ENCODE measurements at places on chromosomes 13 and 19.

GRCh38 chr19:15357906-15358305 lies 21.7 kb downstream of the AKAP8 start:
- DNase-seq, result no peak

DNA sequence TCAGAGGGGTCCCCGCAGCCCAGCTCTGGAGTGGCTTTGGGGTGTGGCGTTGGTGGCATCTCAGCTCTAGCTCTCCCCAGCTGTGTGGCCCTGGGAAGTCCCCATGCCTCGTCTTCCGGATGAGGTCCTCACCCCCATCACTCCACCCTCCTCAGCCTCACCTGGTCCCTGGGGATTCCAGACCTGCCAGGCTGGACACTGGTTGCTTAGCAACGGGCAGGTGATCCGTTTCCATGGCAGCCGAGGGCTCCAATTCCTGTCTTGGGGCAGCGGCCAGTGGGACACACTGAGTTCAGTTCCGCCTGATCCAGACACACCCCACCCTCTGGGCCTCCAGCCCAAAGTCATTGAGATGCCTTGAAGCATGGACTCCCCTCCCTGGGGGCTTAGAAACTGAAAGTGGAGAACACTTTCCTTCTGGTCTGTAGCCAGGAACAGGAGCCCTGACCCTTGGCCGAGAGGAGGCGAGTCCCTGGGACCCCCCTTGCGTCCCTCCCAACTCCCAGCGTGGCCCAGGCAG lies 7.7 kb upstream of the MISP start:
- no peak for DNase-seq

DNA sequence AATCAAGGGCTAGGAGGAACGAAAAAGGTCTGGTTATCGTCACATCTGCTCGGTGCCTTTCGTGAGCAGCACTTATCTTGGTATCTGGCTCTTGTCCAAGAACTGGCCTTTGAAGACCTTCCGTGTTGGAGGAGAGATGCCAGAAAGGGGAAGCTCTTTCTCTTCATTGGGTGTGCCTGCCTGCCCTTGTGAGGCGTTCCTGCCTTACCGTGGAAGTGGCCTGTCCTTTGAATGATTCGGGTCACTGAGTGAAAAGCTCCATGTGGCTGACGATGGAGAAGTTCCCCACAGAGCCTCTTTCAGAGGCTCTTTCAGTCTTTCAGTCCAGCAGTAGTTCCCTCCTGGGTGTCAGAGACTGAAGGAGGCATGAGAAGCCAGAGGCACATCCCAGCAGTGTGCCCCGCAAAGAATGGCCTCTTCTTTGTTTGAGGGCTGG lies 121.5 kb upstream of the SLC10A2 start:
- DNase-seq, result no peak

DNA sequence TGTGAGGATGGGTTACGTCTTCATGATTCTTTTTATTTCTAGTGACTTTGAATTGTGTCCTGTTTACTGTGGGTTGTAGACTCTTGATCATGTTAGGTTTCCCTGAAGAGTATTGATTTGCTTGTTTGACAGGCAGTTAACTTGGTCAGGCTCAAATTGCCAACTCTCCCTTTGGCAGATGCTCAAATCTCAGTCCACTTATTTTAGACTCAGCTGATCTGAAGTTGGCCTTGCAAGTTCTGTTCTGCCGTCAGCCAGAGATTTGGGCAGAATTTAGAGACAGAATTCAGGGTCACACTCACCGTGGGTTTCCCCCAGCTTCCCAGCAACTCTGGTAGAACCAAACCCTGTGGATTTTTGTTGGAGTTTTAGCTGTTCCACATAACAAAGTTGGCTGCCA lies 71.6 kb upstream of the TEX29 start:
- DNase-seq, result no peak

DNA sequence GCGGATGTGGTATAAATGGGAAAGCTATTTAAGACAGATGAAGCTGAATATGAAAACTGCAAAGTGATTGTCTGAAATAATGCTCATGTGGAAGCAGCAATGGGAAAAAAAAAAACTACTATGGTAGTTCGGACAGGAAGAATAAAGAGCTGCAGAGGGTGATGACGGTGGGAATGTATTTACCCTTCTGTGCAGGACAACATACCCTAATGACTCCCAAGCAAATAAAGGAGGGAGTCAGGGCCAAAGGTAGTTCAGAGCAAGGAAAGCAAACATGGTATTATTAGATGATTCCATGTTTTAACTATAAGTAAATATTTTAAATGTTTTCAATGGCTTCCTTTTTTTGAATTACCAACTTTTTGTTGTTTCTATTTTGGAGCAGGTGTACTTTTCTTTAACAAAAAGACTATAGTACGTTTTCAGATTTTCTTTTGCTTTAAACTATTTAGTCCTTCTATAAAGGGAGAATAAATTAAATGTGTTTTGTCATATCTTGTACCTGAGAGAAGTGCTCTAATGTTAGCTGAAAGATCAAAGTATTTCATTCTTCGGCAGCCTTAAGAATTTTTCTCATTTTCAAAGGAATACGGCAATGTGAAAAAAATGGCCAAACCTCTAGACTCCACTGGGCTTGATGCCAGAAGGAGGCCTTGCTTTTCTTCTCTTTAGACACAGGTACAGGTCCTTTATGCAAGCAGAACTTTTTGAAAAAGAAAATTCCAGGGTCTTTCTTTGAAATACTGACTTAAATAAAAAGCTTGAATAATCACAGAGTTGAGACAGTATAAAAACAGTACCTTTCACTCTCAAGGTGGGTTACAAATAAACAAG lies 67.8 kb upstream of the ZDHHC20 start:
- DNase-seq, result no peak

GRCh38 chr13:44068737-44069136 lies 189.0 kb downstream of the LACC1 start:
- DNase-seq, result no peak

DNA sequence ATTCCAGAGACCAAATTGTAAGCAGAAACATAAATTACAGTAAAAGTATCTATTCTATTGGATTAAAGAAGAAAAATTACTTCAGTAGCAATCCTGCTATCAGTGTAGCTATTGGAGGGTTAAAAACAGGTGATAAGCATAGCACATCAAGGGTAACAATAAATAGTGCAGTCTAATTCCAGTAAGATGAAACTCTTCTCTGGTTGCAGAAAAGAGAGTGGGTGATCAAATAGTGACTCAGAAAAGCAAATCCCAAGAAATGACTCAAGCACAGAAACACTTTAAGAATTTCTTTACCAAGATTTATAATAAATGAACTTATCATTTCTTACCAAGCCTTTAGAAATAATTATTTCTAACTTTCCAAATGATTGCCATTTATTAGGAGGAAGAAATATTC lies 135.7 kb downstream of the LMO7 start:
- DNase-seq, result no peak

DNA sequence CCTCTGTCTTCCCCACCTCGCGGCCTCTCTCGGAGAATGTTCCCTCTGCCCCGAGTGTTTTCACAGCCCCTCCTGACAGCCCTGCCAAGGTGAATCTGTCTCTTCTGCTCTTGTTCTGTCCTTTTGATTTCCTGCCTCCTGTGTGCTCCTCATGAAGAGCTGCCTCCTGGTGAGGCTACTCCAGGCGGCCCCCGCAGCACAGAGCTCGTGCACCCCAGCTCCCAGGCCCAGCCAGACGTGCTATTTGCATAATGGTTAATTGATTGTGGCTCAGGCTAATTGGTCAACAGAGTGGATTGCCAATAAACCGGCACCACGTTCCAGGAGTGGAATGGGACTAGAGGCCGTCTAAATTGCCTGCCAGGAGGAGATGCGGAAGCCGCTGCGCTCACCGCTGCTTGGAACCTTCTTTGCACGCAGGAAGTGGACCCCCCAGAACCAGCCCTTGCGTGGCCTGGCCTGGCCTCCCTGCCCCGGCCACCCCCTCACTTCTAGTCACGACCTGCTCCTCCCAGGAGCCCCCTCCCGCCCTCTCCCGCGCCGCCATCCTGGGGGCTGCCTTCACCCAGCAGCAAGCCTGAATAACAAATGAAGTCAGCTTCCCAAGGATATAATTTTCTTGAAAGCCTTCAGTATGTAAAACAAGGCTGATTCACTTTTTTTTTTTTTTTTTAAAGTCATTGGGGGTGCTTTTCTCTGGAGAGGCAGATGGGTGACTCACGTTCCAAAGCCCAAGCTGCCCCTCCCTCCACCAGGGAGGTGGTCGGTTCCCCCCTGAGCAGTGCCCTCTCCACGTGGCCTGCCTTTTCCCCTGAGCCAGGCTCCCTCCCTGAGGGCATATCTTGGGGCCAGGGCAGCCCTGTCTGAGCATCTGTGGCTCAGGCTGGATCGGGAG lies 144.0 kb downstream of the KDM4B start:
- DNase-seq, result no peak

- DNase-seq, result no peak
These were observed 14.8 kb downstream of the EPSTI1 start for GRCh38 chr13:42977219-42977659.

DNA sequence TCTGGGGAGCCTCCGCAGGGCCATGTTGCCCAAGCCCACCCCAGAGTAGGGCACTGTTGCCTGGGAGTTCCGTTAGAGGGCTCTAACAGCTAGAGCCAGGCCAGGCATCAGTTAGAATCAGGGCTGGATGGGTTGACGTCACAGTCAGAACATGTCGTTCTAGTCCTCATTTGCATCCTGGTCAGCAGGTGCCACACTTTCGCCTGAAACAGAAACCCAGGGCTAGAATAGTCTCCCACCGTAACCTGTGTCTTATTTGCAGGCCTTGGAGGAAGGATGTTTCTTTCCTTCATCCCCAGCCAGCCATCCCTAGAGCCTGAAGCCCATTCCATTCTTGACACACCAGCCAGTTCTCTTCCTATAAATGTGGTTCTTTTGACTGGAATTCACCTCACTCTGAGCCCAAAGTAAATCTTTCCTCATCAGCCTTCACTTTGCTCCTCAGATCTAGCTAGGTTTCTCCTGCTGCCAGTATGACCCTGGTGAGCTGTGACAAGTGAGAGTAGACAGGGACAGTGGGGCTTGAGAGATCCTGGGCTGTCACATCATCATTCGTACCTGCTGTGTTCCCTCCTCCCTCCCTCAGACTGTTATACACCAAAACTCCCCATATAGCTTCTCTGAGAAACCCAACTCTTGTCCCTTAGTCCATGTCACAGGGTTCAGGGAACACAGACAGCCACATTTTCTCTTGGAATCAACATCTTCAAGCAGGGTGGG lies 12.2 kb upstream of the CCDC97 start:
- DNase-seq, result no peak

DNA sequence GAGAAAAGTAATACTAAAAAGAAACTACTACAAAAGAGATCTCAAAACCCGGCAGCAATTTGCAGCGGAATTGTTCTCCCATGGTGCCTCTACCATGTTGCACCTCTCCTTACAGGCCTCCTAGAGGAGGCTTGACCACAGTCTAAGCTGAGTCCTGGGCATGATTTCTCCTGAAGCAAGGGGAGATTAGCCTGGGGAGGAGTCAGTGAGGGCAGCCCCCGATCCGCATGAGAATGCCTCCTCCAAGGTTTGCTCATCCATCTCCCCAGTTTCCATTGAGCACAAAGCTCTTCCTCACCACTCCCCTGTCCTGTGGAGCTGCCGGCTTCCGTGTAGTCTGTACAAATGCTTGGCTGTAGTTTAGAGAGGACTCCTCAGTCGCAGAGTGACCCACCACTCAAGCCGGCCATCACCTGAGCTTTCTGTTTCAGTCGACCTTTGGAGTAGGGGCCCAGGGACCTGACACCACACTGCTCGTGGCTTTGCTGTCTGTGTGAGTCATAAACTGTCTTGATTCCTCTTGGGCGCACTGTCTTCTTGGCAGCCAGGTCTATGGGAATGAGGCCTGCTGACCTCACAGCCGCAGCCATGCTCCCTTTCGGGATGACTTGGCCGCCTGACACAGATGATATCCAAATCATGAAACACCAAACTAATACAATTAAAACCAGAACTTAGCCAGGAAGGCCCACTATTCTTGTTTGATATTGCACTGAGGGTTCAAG lies 72.3 kb downstream of the C1QTNF9 start:
- no peak for DNase-seq

GRCh38 chr19:42095814-42096230 lies 19.9 kb downstream of the ZNF574 start:
- peak; percentile 43 for DNase-seq

DNA sequence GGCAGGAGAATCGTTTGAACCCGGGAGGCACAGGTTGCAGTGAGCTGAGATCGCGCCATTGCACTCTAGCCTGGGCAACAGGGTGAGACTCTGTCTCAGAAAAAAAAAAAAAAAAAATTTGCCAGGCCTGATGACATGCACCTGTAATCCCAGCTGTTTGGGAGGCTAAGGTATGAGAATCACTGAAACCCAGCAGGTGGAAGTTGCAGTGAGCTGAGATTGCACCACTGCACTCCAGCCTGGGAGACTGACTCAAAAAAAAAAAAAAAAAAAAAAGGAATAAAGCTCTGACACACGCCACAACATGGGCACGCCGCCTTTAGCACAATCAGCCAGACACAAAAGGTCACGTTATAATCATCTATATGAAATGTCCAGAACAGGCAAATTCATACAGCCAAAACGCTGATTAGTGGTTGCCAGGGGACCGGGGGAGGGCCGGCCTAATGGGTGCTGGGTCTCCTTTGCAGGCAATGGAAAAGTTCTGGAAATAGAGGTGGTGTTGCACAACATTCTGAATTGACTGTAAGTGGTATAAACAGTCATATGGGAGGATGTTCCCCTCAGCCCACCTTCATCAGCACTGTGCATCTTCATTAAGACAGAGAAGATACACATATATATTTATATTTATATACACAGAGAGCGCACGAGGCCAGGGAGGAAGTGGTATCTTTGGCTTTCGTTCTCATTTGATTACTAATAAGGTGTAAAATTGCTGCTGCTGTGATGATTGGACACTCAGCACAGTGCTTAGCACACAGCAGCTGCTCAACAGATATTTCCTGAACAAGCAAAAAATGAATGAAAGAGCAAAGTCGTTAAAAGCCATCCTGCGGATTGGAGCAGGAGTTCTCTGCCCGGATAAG lies 3.8 kb downstream of the HSPBP1 start:
- no peak for DNase-seq

GRCh38 chr19:33841685-33842084 lies 45.0 kb downstream of the KCTD15 start:
- no peak for DNase-seq

DNA sequence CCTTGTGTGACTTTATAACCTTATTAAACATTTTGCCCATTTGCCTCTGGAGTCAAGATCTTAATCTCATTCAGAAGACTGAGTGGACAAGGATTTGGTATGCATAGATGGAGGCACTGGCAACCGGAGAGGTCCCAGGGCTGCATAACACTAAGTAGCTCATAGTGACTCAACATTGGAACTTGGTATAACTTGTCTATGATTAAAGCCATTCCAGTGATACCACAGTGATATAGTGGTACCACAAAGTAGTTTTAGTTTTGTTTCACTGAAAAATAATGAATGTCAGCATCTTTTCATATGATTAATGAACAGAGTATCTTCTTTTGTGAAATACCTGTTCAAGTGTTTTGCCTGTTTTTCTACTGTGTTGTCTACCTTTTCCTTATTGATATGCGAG lies 26.4 kb downstream of the CDK8 start:
- DNase-seq, result no peak

DNA sequence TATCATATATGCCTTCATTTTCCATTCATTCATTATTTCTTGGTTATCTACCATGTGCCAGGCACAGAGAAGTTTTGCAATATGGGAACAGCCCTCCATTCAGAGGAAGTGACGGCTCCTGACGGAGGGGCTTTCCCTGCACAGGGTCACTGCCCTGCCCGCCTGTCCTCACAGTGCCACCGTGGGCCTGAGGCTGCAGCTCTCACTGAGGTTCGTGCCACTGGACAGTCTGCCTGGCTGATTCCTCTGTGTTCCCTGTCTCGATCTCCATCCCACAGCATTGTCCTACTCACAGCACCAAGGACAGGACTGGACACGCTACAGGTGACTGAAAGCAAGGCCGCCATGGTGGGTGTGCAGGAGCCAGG lies 92.7 kb downstream of the TSHZ3 start:
- DNase-seq, result no peak

All from HAP-1 (cell line).